Osteoblast (primary cell): ENCODE measurements at places on chromosomes 12 and 14. TPM values are rescaled to one million over a fixed set of nuclear protein-coding genes. Genes with fewer than 3 reads are reported as not detected.

PDE3A gene
- total RNA-seq: 8.0 and 14.8 TPM in 2 replicates

LRIG3 gene
- 85.0 and 96.1 TPM in 2 replicates for total RNA-seq

CLEC4C gene
- not detected in 2 replicates for total RNA-seq

ATF7 gene
- total RNA-seq: 14.4 and 17.4 TPM in 2 replicates

JAG2 gene
- 1.8 and 3.3 TPM in 2 replicates for total RNA-seq

KRT73 gene
- total RNA-seq: not detected in 2 replicates

SERPINA1 gene
- total RNA-seq: 0.29 and 1.4 TPM in 2 replicates

KCNK10 gene
- under 0.01 TPM in 2 replicates for total RNA-seq

TC2N gene
- total RNA-seq: under 0.01 and 0.29 TPM in 2 replicates

RTN1 gene
- under 0.01 and 0.29 TPM in 2 replicates for total RNA-seq

CRIP1 gene
- 5.0 and 8.7 TPM in 2 replicates for total RNA-seq

CD163L1 gene
- under 0.01 and 0.88 TPM in 2 replicates for total RNA-seq

ANKS1B gene
- total RNA-seq: 2.2 and 2.4 TPM in 2 replicates

APOF gene
- not detected in 2 replicates for total RNA-seq

ITGB7 gene
- 0.88 and 1.1 TPM in 2 replicates for total RNA-seq

MIP gene
- total RNA-seq: not detected in 2 replicates

PSMB11 gene
- not detected in 2 replicates for total RNA-seq

KRT75 gene
- under 0.01 TPM in 1 of 2 replicates, not detected in the other for total RNA-seq

NEUROD4 gene
- total RNA-seq: not detected in 2 replicates

GNB3 gene
- total RNA-seq: 1.4 and 2.7 TPM in 2 replicates

GLIPR1 gene
- total RNA-seq: 83.2 and 89.3 TPM in 2 replicates

INHBE gene
- total RNA-seq: 0.88 and 3.3 TPM in 2 replicates

SYCP3 gene
- 0.72 and 0.88 TPM in 2 replicates for total RNA-seq

OAS1 gene
- 0.59 and 3.6 TPM in 2 replicates for total RNA-seq

FOXN4 gene
- not detected in 2 replicates for total RNA-seq

LUM gene
- 1,762 and 1,965 TPM in 2 replicates for total RNA-seq

TIMM9 gene
- total RNA-seq: 18.1 and 24.2 TPM in 2 replicates

GLIPR1L1 gene
- total RNA-seq: not detected in 2 replicates

REM2 gene
- 0.29 and 0.36 TPM in 2 replicates for total RNA-seq

PRPH gene
- under 0.01 TPM in 1 of 2 replicates, not detected in the other for total RNA-seq

RNASE1 gene
- 1.1 TPM in 1 of 2 replicates, not detected in the other for total RNA-seq

SPX gene
- 1.2 and 2.9 TPM in 2 replicates for total RNA-seq

DAO gene
- not detected in 2 replicates for total RNA-seq

POTEM gene
- not detected in 2 replicates for total RNA-seq

PTPRR gene
- under 0.01 TPM in 1 of 2 replicates, not detected in the other for total RNA-seq

PRH1 gene
- 24.2 and 31.2 TPM in 2 replicates for total RNA-seq

KRT3 gene
- not detected in 2 replicates for total RNA-seq

LRRK2 gene
- 5.0 and 5.1 TPM in 2 replicates for total RNA-seq

LBHD2 gene
- not detected in 2 replicates for total RNA-seq

C2CD5 gene
- 22.1 and 25.0 TPM in 2 replicates for total RNA-seq

TMEM30B gene
- 1.1 and 1.8 TPM in 2 replicates for total RNA-seq

KRT1 gene
- not detected in 2 replicates for total RNA-seq

RAB2B gene
- 25.0 and 27.4 TPM in 2 replicates for total RNA-seq

FIGNL2 gene
- 0.29 and 0.36 TPM in 2 replicates for total RNA-seq

IKBIP gene
- total RNA-seq: 47.4 and 57.8 TPM in 2 replicates

TAS2R8 gene
- under 0.01 and 0.36 TPM in 2 replicates for total RNA-seq

CCDC85C gene
- total RNA-seq: 3.2 and 3.6 TPM in 2 replicates

GPHB5 gene
- not detected in 2 replicates for total RNA-seq

VRTN gene
- total RNA-seq: not detected in 2 replicates

OR6C2 gene
- not detected in 2 replicates for total RNA-seq

C12orf50 gene
- total RNA-seq: under 0.01 TPM in 1 of 2 replicates, not detected in the other

CLMN gene
- 1.1 and 1.5 TPM in 2 replicates for total RNA-seq

PRICKLE1 gene
- 13.0 and 14.7 TPM in 2 replicates for total RNA-seq

SLC41A2 gene
- 36.5 and 36.6 TPM in 2 replicates for total RNA-seq

OR6J1 gene
- not detected in 2 replicates for total RNA-seq

CLEC4D gene
- total RNA-seq: not detected in 2 replicates

FERMT2 gene
- 220 and 280 TPM in 2 replicates for total RNA-seq

PPFIBP1 gene
- 166 and 179 TPM in 2 replicates for total RNA-seq
